GM12878 (cell line): ENCODE measurements at places on chromosomes 3 and 15. TPM values are rescaled to one million over a fixed set of nuclear protein-coding genes. Genes with fewer than 3 reads are reported as not detected.

Gene DAZL
- 0.05 TPM in 1 of 2 replicates, not detected in the other for total RNA-seq

- H3K4me1 ChIP-seq = no peaks in the 10 kb centered on the region
- no peak overlapping the region for H3K4me3 ChIP-seq
- no peaks in the 10 kb centered on the region for H3K36me3 ChIP-seq
Observed at GRCh38 chr3:41874022-41874421, 87.9 kb downstream of the ULK4 start.

Gene ECE2
- not detected in 2 replicates for total RNA-seq

- no peaks in the 10 kb centered on the region for H3K27me3 ChIP-seq
- DNase-seq = no peak
- no peak overlapping the region for H3K27ac ChIP-seq
- no peaks in the 10 kb centered on the region for H3K4me1 ChIP-seq
- no peaks in the 10 kb centered on the region for H3K36me3 ChIP-seq
- H3K4me3 ChIP-seq = no peak overlapping the region
Observed at GRCh38 chr15:36778531-36778930, 199.1 kb downstream of the CDIN1 start.

DNA sequence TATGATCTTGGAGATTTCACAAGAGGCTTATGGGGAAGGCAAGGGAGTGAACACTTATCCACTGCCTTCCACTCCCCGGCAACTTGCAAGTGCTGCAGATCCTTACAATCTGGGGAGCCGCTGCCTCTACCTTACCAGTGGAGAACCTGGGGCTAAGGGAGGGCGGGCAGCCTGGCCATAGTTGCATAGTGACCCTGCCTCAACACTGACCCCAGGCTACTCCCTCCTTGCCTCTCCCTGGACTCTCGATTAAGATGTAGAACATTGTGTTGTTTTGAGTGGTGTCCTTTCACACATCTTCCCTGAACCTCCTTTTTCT, 30.6 kb downstream of the SLC6A11 start:
- no peak overlapping the region for H3K4me3 ChIP-seq
- no peak for DNase-seq
- no peak overlapping the region for H3K27ac ChIP-seq
- no peaks in the 10 kb centered on the region for H3K27me3 ChIP-seq
- peaks cover 3% of the 10 kb centered on the region for H3K4me1 ChIP-seq

- no peak overlapping the region for H3K4me3 ChIP-seq
- H3K27ac ChIP-seq = no peak overlapping the region
- H3K27me3 ChIP-seq = no peaks in the 10 kb centered on the region
Observed at GRCh38 chr3:97994328-97994945, 22.2 kb upstream of the RIOX2 start.

DNA sequence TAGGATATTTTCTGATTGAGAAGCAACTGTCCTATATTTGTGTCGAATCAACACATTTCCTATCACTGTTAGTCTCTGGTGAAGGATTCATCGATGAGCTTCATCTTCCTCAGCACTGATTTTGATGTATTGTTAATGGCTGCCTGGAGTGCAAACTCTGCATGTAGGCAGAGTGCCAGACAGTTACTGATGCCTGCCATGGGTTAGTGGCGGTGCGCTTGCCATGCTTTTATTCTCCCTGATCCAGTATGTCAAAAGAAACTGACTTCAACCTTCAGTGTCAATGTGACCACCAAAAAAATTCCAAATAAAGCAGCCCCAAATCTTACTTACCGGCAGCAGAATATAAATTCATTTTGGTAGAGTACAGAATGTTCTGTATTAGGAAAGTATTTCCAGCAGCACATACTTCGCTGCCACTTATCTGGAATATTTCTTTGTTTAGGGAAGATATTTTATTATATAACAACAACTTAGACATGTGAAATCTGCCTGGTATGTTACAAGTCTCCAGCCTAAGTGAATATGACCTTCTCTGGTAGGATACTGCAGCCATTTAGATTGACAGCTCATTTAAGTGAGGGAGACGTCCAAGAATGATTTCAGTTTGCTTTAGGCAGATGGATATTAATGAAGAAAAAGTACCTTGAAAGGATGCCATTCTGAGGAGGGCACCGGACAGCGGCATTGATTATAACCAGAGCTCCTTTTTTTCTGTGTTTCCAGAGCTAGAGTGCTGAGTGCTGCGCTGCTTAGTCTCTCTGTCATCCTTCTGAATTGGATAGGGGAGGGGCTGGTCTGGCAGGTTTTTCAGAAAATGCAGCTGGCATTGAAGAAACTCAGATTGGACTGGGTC, 59.9 kb downstream of the ARHGEF26 start:
- no peak for DNase-seq
- H3K27ac ChIP-seq = no peak overlapping the region
- H3K4me1 ChIP-seq = no peaks in the 10 kb centered on the region

Gene HEMK1
- total RNA-seq = 14.4 and 16.4 TPM in 2 replicates

GRCh38 chr3:78697426-78697825, 1070.4 kb downstream of the ROBO1 start:
- H3K4me1 ChIP-seq = no peaks in the 10 kb centered on the region
- no peaks in the 10 kb centered on the region for H3K36me3 ChIP-seq
- no peak overlapping the region for H3K4me3 ChIP-seq
- H3K27ac ChIP-seq = no peak overlapping the region
- no peaks in the 10 kb centered on the region for H3K27me3 ChIP-seq

- H3K27ac ChIP-seq = no peak overlapping the region
- no peaks in the 10 kb centered on the region for H3K36me3 ChIP-seq
- no peak overlapping the region for H3K4me3 ChIP-seq
Observed at GRCh38 chr15:25667829-25668228, 195.3 kb downstream of the ATP10A start.

Gene GABRG3
- not detected in 2 replicates for total RNA-seq

DNA sequence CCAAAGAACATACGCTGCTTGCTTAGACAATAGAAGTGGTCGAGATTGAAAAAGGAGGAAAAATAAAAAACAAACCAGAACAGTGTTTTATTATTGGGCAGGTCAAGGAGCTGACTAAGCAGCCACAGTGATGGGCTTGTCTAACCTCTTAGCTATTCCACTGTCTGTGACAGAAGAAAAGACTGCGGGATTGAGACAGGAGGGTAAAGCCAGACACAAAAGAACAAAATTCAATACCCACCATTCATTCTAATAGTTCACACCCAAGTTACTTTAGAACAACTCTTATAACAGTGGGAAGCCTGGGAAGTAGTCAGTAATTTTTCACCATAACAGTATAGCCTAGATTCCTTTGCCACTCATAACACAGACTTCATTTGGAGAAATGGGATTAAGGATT, 435.4 kb downstream of the MFSD1 start:
- no peak overlapping the region for H3K27ac ChIP-seq
- H3K4me1 ChIP-seq = no peaks in the 10 kb centered on the region
- no peaks in the 10 kb centered on the region for H3K36me3 ChIP-seq
- DNase-seq = no peak
- H3K27me3 ChIP-seq = no peaks in the 10 kb centered on the region

GRCh38 chr15:29799859-29800258, 22.4 kb downstream of the TJP1 start:
- H3K4me1 ChIP-seq = no peaks in the 10 kb centered on the region
- DNase-seq = no peak
- no peaks in the 10 kb centered on the region for H3K36me3 ChIP-seq
- H3K27me3 ChIP-seq = no peaks in the 10 kb centered on the region
- H3K4me3 ChIP-seq = no peak overlapping the region

DNA sequence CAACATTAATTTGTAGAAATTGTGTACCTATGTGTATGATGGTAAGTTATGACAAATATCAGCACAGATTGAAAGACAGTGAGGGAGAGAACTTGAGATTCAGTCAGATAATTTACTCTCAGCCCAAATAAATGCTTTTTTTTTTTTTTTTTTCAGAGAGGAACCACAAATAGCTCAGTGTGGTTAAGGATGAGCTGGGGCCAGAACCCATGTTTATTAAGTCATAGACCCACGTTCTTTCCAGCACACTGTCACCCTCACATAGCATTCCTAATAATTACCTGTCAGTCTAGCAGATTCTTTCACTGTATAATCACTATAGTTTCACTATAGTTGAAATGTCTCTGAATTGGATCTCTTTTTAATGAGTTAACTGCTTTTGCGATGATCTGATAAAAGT, 246.1 kb downstream of the ZIC1 start:
- H3K27ac ChIP-seq = no peak overlapping the region
- no peak for DNase-seq
- H3K27me3 ChIP-seq = no peaks in the 10 kb centered on the region

DNA sequence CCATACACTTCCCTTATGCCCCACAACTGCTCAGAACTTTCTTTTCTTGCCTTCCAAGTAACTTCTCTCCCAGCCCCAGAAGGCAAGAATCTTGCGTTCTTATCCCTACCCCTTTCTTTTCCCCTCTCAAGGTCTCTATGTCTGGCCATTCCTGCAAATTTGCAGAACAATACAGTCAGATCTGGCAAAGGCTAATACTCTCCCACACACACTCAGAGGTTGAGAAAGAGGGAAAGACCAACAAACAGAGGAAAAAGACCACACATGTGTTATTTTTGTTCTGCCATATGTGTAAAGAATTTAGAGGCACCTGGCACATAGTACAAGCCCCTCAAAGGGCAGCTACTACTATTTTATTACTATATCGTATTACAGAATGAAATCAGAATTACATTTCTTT, 25.7 kb downstream of the GJD2 start:
- no peaks in the 10 kb centered on the region for H3K4me1 ChIP-seq
- no peaks in the 10 kb centered on the region; the same call in 1 of the 2 replicates for H3K27me3 ChIP-seq
- no peak overlapping the region for H3K4me3 ChIP-seq
- H3K36me3 ChIP-seq = no peaks in the 10 kb centered on the region
- H3K27ac ChIP-seq = no peak overlapping the region
- no peak for DNase-seq

- no peak overlapping the region for H3K4me3 ChIP-seq
- no peak for DNase-seq
- no peak overlapping the region for H3K27ac ChIP-seq
Observed at GRCh38 chr3:68256635-68257223, 602.3 kb upstream of the SUCLG2 start.

- no peak overlapping the region for H3K4me3 ChIP-seq
- H3K27ac ChIP-seq = no peak overlapping the region
- DNase-seq = no peak
Observed at GRCh38 chr3:191768421-191768820, 307.5 kb downstream of the PYDC2 start.

DNA sequence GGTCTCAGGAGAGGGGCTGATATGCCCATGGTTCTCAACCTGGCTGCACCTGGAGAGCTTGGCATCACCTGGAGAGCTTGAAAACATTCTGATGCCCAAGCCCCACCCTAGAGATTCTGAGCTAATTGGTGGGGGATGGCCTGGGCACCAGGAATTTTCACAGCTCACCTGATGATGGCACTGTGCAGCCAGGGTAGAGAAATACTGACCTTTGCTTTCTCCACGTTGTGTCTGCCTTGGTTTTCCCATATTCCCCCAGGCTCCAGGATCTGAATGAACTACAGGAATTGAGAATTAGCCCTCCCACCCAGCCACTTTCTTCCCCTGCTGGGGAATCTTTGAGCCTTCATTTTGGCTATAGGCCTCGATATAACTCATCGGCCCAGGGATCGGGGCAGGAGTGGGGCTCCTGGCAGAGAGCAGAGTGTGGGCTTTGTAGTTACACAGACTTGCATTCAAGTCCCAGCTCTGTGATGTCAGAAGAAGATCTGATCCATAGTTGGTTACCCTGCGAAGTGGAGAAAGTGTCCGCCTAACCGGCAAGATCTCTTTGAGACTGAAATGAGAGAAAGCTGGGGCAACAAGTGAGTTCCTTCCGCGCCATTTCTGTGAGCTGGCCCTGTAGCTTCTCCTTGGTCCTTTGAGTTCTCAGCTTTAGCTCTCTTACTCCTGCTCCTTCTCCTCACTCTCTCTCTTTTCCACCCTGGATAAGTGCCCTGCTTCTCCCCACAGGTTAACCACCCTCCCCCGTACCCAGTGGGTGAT, 33.1 kb upstream of the UBE2Q2 start:
- H3K27ac ChIP-seq = no peak overlapping the region
- H3K4me3 ChIP-seq = no peak overlapping the region
- DNase-seq = no peak
- H3K4me1 ChIP-seq = no peaks in the 10 kb centered on the region

DNA sequence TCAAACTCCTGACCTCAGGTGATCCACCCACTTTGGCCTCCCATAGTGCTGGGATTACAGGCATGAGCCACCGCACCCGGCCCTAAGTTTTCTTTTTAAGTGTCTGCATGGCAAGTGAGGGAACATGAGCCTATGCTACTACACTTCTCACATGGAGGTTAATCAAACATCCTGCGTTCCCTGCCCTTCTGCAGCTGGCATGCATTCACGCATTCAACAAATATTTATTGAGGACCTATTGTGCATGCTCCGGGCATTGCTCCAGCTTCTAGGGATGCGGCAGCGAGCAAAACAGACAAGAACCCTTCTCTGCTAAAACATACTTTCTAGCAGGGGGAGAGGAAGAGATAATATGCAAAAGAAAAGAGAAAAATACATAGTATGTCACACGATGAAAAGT, 42.6 kb upstream of the ACKR4 start:
- no peak overlapping the region for H3K4me3 ChIP-seq
- H3K27ac ChIP-seq = no peak overlapping the region
- DNase-seq = no peak
- H3K27me3 ChIP-seq = no peaks in the 10 kb centered on the region

GRCh38 chr15:72850833-72851232, 67.3 kb upstream of the ADPGK start:
- H3K36me3 ChIP-seq = no peaks in the 10 kb centered on the region
- no peak overlapping the region for H3K27ac ChIP-seq
- no peaks in the 10 kb centered on the region for H3K27me3 ChIP-seq
- H3K4me1 ChIP-seq = no peaks in the 10 kb centered on the region

GRCh38 chr15:59931646-59932261, 72.4 kb upstream of the FOXB1 start:
- no peak for DNase-seq
- no peaks in the 10 kb centered on the region for H3K4me1 ChIP-seq
- no peaks in the 10 kb centered on the region for H3K36me3 ChIP-seq
- H3K4me3 ChIP-seq = no peak overlapping the region

DNA sequence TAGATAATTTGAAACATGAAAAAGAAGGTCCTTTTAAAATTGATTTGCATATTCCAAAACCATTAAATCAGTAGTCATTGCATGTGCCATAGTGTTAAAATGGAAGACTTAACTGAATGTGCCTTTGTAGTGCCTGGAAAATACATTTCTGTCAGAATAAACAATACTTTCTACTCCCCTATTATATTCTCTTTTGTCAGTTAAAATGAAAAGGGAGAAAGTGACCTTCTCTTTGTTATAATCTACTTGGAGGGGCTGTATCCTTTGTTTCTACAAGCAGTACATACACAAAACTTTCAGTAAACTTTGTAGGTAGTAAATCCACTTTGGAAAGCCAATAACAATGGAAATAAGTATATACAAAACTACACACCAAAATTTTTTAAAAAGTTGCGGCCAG, 189.5 kb downstream of the NLGN1 start:
- no peaks in the 10 kb centered on the region for H3K4me1 ChIP-seq
- H3K27ac ChIP-seq = no peak overlapping the region
- no peaks in the 10 kb centered on the region for H3K36me3 ChIP-seq
- no peak for DNase-seq
- 0 out of 2 replicates have a peak, but pooled peaks cover 2% of the 10 kb centered on the region for H3K27me3 ChIP-seq

Gene RTP3
- total RNA-seq = not detected in 2 replicates

GRCh38 chr3:18234717-18235335, 190.3 kb downstream of the SATB1 start:
- H3K27ac ChIP-seq = no peak overlapping the region
- DNase-seq = no peak
- H3K27me3 ChIP-seq = no peaks in the 10 kb centered on the region; the same call in 1 of the 2 replicates
- no peak overlapping the region for H3K4me3 ChIP-seq

GRCh38 chr3:140358686-140359085, 319.2 kb upstream of the TRIM42 start:
- H3K27ac ChIP-seq = no peak overlapping the region
- no peak overlapping the region for H3K4me3 ChIP-seq
- no peak for DNase-seq
- no peaks in the 10 kb centered on the region for H3K36me3 ChIP-seq

GRCh38 chr3:149936812-149937230, 33.9 kb downstream of the PFN2 start:
- peak; percentile 37 for DNase-seq
- H3K4me1 ChIP-seq = no peaks in the 10 kb centered on the region
- H3K36me3 ChIP-seq = no peaks in the 10 kb centered on the region; the same call in 1 of the 2 replicates
- H3K4me3 ChIP-seq = no peak overlapping the region

Gene CNBP
- total RNA-seq = 340 and 342 TPM in 2 replicates
